ENCODE measurements at places on chromosomes 12 and 14.

DNA sequence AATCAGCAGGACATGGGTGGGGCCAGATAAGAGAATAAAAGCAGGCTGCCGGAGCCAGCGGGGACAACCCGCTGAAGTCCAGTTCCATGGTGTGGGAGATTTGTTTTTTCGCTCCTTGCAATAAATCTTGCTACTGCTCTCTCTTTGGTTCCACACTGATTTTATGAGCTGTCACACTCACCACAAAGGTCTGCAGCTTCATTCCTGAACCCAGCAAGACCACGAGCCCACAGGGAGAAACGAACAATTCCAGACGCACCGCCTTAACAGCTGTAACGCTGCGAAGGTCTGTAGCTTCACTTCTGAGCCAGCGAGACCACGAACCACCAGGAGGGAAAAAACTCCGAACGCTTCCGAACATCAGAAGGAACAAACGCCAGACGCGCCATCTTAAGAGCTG, 2.8 kb upstream of the CNIH1 start:
- DNase-seq, result no peak

DNA sequence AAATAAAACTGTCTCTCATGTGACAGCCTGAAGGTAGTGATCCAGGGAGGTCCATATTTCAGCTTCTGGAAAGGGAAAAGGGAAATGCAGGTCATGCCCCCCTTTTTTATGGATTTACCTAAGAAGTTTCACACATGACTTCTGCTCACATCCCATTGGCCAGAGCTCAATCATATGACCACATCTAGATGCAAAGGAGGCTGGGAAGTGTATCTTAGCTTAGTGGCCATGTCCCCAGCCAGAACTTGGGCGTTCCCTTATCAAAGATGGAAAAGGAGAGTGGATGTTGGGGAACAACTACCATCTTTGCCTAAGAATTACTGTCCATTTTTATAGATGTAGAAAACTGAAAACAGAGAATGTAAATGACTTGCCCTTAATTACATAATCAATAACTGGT, 26.5 kb upstream of the CRADD start:
- no peak for DNase-seq

DNA sequence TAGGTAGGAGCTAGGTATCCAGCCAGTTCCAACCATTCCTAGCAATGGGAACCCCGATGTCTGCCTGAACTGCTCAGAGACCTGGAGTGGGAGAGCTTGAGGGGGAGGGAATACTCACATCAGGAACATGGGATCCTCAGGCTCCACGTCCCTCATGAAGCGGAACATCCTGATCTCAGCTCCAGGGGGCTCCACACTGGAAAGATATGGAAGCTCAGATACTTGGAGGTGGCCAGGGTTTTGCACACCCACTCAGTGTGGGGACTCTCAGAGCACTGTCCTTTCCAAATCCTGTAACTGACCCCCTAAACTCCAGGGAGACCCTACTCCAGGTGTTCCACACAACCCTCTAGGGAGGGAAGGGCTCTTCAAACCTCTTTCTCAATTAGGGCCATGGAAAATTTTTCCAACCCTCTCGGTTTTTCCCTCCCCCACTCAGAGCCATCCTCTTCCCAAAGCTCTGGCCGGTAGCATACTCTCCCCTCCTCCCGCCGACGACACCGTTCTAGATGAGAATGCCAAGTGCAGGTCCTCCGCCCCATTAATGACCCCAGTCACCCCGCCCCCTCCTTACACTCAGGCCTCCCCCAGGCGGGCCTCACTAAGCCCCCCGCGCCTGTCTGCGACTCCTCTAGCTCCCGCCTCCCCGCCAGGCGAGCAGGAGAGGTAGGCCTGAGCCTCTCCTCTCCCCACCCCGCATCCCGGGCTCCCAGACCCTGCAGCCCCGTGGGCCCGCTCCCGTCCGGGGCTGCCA, 597 bp downstream of the MLF2 start:
- DNase-seq, result no peak

GRCh38 chr14:40576880-40577478, 1029.7 kb upstream of the LRFN5 start:
- DNase-seq, result no peak

- DNase-seq, result no peak
These were observed 56.0 kb downstream of the ISCA2 start for GRCh38 chr14:74549588-74549987.

DNA sequence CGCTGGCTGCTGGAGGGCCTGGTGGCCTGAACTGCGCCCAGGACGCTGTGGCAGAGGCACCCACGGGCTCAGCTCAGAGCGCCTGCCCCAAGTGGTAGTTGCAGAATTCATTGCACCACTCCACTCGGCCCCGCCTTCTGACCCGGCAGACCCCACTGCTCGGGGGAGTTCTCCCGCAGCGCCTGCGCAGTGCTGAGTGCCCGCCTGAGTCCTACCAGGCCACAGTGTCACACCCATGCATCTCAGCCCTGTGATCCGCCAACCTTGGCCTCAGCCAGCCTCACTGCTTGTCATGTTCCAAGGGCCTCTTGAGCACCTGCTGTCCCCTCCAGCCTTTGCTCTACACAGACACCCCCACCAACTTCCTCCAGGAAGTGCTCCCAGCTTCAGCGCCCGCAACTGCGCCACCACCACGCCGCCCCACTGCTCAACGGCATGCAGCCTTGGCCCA, 12.2 kb downstream of the DEGS2 start:
- DNase-seq, result no peak

GRCh38 chr12:48281811-48282210, 68.9 kb downstream of the ZNF641 start:
- DNase-seq, result no peak

DNA sequence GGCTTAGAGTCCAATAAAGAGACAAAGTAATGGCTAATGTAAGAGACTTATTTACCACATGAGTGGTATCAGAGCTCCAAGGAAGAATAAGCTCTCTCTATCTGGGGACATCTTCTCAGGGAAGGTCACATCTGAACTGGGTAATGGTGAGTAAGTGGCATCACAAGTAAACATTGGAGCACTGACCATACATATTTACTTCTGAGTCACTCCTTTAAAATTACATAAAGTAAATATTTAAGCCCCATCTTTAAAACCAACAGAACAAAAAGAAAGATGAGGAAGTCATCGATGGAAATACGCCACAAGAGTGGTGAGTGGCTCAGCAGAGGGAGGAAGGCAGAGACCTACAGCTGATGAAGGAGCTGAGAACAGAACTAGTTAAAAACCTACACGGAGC, 159.9 kb downstream of the DUSP6 start:
- DNase-seq, result no peak

DNA sequence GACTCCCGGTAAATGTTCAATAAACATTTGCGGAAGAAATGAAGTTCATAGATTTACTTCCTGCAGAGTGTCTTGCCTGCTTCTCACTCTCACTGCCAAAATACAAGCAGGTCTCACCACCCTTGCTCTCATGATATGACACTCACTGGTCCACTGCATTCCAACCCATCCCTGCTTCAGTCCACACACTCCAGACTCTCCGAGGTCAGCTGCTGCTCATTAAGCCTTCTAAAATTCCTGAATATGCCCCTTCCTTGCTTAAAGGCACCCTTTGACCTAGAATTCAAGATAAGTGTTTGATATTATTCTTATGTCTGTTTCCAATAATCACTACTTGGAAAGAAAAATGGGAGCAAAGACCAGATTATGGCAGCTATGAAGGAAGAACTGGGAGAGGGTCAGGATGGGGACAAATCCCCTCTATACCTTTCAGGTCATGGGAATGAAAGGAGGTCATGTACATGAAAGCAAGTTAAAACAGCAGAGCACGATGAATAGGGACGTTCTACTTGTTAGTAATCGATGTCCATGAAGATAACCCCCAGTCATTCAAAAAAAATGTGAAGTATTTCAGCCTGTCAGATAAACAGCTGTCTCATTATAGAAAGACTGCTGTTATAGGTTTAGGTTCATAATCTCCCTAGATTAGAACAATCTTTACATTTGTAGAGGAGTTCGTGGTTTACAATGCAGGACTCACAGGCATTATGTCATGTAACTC, 10.5 kb upstream of the NID2 start:
- no peak for DNase-seq

GRCh38 chr12:83864054-83864453, 1048.5 kb downstream of the SLC6A15 start:
- no peak for DNase-seq

- DNase-seq, result no peak
These were observed 538.7 kb upstream of the TMEM132C start for GRCh38 chr12:127728285-127728684.

DNA sequence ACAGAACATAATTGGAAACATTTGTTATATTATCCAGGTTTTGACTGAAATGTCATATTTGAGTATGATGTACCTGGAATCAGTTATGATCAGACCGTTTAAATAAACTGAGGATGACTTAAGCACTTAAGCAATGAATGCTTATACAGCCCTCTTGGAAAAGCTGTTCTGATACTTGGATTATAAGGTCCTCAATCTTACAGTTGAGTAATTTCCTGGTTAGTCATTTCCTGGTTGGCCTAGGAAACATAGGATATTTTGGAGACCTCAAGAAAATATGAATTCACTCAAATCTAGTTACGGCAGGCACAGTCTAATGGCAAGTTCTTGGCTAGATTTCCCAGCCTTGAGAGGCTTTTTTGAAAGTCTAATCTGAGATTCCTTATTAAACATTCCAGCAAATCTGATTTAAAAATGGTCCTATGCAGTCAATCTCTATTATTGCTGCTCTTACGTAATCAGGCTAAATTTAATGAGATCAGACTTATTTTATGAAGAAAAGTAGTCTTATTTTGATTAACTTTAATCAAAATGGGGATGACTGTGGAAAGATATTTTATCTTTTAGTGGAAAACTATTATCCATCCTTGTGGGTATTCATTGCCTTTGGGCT, 447.2 kb downstream of the SNAPC1 start:
- no peak for DNase-seq

GRCh38 chr12:23703051-23703450, 246.4 kb downstream of the SOX5 start:
- no peak for DNase-seq

DNA sequence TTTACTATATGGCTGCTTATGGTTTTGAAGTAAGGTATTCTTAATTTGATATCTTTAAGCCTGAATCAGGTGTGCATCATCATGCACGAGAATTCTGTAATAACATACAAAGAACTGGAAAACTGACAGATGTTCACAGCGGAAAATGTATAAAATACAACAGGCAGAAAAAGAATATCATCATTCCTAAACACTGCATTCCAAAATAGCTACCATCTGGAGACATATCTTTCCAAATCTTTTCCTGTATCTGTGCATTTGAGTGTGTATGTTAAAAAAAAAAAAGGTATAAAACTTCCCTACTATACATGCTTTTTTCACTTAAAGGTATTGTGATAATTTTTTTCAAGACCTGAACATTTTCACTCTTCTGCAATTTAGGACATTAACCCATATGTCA, 13.7 kb downstream of the PTPRO start:
- DNase-seq, result no peak

GRCh38 chr12:7162691-7163114, 26.8 kb upstream of the PEX5 start:
- peak; percentile 17 for DNase-seq

- no peak for DNase-seq
These were observed 205.2 kb downstream of the PAX9 start for GRCh38 chr14:36866867-36867266.

DNA sequence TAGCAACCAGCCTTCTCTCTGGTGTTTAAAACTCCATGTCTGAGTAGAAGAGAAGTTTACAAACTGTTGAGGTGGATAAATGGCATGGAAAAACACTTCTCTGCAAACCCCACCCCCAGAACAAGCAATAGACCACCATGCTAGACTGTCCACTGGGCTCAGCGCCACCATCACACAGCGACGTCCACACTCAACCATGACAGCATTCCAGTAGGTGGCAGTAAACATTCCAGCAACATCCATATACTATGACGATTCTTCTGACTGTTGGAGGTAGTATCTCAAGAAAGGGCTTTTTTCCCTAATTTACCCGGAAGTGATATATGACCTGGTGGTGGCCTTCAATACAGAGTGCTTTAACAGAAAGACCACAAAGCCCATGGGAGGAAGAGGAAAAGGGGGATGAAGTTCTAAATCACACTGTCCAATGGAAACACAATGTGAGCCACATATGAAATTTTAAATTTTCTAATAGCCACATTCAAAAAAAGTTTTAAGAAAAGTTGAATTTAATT, 152.2 kb downstream of the SLC15A4 start:
- DNase-seq, result no peak

DNA sequence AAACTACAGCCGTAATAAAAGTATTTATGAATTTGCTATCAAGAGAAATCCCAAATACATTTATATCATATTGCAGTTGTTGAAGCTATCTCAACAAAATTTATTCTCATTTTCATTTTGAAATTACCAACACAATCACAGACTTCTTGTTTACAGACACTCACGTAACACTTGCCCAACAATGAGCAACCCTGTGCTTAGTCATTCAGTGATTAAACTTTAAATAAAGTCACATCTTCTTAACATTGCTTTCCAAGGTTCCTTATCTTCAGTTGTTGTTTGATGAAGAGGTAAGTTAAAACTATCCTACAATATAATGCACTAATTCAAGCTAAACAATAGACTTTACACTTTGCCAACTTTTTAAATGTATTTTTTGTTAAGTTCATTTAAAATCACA, 601.8 kb downstream of the SLC16A7 start:
- DNase-seq, result no peak

DNA sequence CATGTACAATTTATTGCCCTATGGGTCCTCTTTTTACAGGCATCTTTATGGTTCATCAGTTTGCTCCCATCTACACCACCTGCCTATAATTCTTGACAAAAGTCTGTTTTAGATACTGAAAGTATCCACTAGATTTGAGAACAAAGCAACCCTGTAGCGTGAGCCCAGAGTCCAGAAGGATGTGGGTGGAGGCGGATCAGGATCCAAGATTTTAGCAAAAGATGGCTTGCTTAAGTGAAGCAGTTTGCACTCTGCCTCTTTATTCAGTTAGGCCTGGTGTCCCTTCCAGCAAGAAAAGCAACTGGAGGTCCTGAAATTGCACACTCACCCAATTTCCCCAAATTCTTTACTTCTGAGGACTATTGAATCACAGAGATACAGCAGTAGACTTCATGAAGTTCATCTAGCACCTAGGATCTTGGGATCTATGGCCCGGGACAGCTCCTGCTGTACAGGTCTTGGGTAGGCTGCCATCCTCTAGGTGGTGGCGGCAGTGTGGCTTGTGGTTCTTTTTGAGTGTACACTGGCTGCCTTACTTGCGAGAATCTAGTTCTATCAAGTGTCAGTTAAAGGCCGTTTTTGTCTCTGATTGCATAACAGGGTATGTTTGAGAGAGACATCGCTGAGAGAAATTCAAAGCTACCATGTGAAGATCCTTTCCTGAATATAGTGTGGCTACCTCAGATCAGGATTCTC, 873.2 kb downstream of the NRXN3 start:
- no peak for DNase-seq

Data from renal cortex interstitium (tissue), 15 donors.